Lung microvascular endothelial cell (primary cell): ENCODE measurements at places on chromosomes 11 and 22. TPM values are rescaled to one million over a fixed set of nuclear protein-coding genes. Genes with fewer than 3 reads are reported as not detected.

- no peak for DNase-seq
Measured at GRCh38 chr11:49851971-49852389, 100.2 kb upstream of the OR4C13 start.

- DNase-seq, result no peak
Measured at GRCh38 chr11:26086028-26086427, 245.9 kb upstream of the ANO3 start.

- no peak for DNase-seq
Measured at GRCh38 chr11:79663017-79663416, 222.2 kb upstream of the TENM4 start.

- no peak for DNase-seq
Measured at GRCh38 chr11:6927030-6927617, 898 bp downstream of the ZNF215 start.

GRCh38 chr22:44159811-44160210, 20.9 kb upstream of the PARVG start:
- no peak for DNase-seq

DNA sequence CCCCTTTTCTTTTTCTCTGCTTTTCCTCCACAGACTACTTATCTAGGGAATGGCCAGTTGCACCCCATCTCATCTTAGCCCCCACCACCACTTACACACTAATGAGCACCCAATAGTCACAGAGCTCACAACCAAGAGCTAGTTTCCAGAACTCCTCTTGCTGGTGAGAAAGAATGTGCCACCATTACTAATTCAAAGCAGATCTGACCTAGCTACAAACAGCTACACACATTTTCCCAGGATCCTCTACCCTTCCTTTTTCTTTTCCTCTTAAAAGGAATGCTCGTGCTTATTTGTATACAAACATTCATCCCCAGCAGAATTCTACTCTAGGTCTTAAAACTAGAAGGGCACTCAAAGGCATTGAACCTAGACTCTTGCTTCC, 136.8 kb downstream of the CD44 start:
- no peak for DNase-seq

DNA sequence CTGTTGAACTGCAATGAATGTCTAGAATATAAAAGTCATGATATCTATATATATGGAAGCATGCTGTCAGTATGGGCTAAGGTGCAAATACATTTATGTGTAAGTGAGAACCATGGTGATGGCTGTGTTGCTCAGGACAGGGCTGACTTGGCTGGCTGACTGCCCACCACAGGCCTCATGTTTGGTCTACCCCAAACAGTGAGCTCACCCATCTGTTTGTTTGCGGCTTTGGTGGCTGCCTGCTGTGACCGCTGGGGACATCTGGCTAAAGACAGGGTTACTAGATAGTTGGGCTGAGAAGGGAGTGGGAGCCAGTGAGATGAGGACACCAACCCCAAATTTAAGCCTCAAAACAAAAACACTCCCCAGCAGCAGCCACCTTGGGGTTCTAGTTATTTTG, 6.3 kb downstream of the CD44 start:
- DNase-seq, result no peak

The PHF21B gene
- total RNA-seq, result not detected in 2 replicates
